Activated CD8-positive, alpha-beta T cell treated with anti-CD3 and anti-CD28 coated beads, Interleukin-2, amount 10 ng/mL, durations not matched to agents 7 days and 5 days (primary cell): ENCODE measurements at places on chromosomes 16 and 17. TPM values are rescaled to one million over a fixed set of nuclear protein-coding genes. Genes with fewer than 3 reads are reported as not detected.

The STX1B gene
- 1.7 TPM for total RNA-seq

The HOXB9 gene
- total RNA-seq, result 0.65 TPM

DNA sequence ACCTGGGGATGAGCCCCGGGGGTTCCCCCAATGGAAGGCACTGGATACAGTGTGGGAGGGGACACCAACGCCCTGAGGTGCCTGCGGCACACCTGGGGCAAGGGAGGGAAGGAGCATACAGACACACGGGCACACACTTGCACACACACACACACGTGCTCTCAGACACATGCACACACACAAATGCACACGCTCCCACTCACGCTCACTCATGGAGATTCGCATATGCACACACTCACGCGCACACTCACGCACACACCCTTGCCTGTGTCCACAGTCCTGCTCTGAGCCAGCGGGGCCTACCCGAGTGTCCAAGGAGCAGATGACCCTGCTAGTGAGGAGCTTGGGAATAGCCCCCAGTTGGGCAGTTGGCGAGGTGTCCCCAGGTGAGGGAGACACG lies 16.7 kb upstream of the PVALEF start:
- no peaks in the 10 kb centered on the region for H3K27me3 ChIP-seq
- no peak overlapping the region for H3K27ac ChIP-seq
- H3K36me3 ChIP-seq, result no peaks in the 10 kb centered on the region
- no peaks in the 10 kb centered on the region for H3K4me1 ChIP-seq
- DNase-seq, result no peak

The CPHXL2 gene
- not detected for total RNA-seq

DNA sequence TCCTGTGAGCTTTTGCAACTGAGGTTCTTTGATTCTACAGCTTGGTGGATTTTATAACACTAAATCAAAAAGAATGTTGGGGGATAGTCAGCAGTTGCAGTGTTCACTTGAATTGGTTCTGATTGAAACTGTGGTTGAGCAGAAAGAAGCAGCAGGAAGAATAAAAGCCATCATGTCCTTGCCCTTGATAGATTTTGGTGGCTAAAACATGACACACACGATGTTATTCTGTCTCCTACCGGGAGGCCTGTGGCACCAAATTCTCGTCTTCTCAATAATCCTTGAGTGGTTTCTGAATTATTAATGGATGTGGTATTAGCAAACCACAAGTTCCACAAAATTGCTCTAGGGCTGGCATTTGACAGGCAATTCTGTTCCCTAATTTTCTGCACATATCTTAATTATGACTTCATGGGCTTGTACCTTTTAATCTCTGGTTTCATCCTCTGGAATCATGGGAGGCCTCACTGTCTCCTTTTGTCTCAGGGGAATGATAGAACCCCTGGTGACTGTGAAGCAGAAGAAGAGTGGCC lies 338.2 kb downstream of the SNX29 start:
- no peak for DNase-seq
- H3K36me3 ChIP-seq, result no peaks in the 10 kb centered on the region
- H3K4me1 ChIP-seq, result no peaks in the 10 kb centered on the region
- H3K4me3 ChIP-seq, result no peak overlapping the region
- no peaks in the 10 kb centered on the region for H3K27me3 ChIP-seq

The TM4SF5 gene
- total RNA-seq, result not detected

The ASPA gene
- not detected for total RNA-seq

DNA sequence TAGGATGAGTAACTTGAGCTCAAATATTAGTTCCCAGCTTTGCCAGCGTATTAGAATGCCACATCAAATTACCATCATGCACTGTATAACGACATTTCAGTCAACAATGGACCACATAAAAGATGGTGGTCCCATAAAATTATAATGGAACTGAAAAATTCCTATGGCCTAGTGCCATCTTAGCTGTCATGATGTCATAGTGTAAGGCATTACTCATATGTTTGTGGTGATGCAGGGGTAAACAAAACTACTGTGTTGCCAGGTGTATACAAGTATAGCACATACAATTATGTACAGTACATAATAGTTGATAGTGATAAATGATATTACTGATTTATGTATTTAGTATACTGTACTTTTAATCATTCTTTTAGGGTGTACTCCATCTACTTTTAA lies 54.4 kb upstream of the NETO2 start:
- DNase-seq, result no peak
- no peaks in the 10 kb centered on the region for H3K4me1 ChIP-seq
- no peaks in the 10 kb centered on the region for H3K36me3 ChIP-seq
- H3K4me3 ChIP-seq, result no peak overlapping the region
- H3K27me3 ChIP-seq, result no peaks in the 10 kb centered on the region

DNA sequence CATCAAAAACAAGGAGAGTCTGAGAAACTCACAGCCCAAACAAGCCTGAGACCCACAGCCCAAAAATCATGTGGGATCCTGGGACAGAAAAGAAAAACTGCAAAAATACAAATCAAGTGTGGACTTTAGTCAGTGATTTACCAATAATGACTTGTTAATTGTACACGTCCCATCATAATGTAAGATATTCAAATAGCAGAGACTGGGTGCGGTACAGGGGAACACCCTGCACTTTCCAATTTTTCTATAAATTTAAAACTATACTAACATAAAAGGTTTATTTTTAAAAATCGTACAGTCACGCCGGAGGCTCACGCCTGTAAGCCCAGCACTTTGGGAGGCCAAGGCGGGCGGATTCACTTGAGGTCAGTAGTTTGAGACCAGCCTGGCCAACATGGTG lies 8.8 kb downstream of the CEP131 start:
- H3K4me3 ChIP-seq, result no peak overlapping the region
- H3K27me3 ChIP-seq, result no peaks in the 10 kb centered on the region
- no peaks in the 10 kb centered on the region for H3K4me1 ChIP-seq
- H3K27ac ChIP-seq, result no peak overlapping the region
- no peak for DNase-seq

GRCh38 chr17:45170280-45170930 lies 8.7 kb downstream of the HEXIM2 start:
- H3K36me3 ChIP-seq, result no peaks in the 10 kb centered on the region
- peak overlapping the region; percentile 81 for H3K27ac ChIP-seq
- H3K4me1 ChIP-seq, result peaks cover 24% of the 10 kb centered on the region
- H3K27me3 ChIP-seq, result no peaks in the 10 kb centered on the region
- no peak overlapping the region for H3K4me3 ChIP-seq

The OSGIN1 gene
- total RNA-seq, result 0.24 TPM

The SLC47A2 gene
- not detected for total RNA-seq

- peaks cover 17% of the 10 kb centered on the region for H3K4me1 ChIP-seq
- no peaks in the 10 kb centered on the region for H3K27me3 ChIP-seq
- peaks cover 44% of the 10 kb centered on the region for H3K36me3 ChIP-seq
- DNase-seq, result no peak
- no peak overlapping the region for H3K4me3 ChIP-seq
Observed at GRCh38 chr17:48368352-48368908, 61.6 kb downstream of the SKAP1 start.

The TAF15 gene
- total RNA-seq, result 341 TPM

The KRTAP9-4 gene
- not detected for total RNA-seq

The EFNB3 gene
- total RNA-seq, result not detected

The ASGR1 gene
- total RNA-seq, result 0.63 TPM

DNA sequence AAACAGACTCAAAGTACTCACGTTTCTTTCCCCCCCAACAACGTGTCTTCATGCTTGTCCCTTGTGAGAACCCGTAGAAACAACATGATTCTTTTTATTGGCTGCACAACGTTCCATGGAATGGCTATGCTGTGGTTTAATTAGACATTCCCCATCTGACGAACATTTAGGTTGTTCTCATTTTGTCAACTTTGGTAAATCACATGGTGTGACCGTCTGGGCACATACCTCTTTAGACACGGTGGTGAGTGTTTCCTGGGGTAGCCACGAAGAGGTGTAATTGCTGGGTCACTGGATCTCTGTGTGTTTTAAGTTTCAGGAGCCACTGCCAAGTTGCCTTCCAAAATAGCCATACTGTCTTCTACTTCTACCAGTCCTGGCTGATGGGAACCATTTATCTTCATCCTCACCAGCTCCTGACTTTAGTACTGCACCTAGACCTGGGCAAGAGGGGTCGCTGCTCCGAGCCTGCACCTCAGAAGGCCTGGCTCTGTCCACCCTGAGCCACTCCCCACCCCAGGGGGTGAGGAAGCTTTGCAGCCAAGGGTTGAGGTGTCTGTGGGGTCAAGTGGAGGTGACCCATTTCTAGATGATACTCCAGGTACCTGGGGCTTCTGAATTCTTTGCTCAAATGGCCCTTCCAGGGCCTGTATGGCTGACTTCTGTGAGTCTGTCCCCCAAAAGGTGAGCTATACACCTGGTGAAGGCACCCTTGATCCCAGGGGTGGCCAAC lies 84.7 kb downstream of the IRX5 start:
- no peaks in the 10 kb centered on the region for H3K4me1 ChIP-seq
- DNase-seq, result no peak
- no peak overlapping the region for H3K4me3 ChIP-seq
- H3K36me3 ChIP-seq, result no peaks in the 10 kb centered on the region
- H3K27ac ChIP-seq, result no peak overlapping the region

The CCL8 gene
- total RNA-seq, result not detected

GRCh38 chr17:49554694-49555494 lies 20.8 kb upstream of the NXPH3 start:
- no peaks in the 10 kb centered on the region for H3K36me3 ChIP-seq
- H3K4me3 ChIP-seq, result no peak overlapping the region
- H3K27me3 ChIP-seq, result peaks cover 13% of the 10 kb centered on the region
- H3K4me1 ChIP-seq, result peaks cover 11% of the 10 kb centered on the region
- H3K27ac ChIP-seq, result no peak overlapping the region
- DNase-seq, result no peak

- peaks cover 64% of the 10 kb centered on the region for H3K4me1 ChIP-seq
- DNase-seq, result peak; percentile 79
- H3K27ac ChIP-seq, result peak overlapping the region; percentile 81
Observed at GRCh38 chr16:85570735-85571562, 42.2 kb upstream of the GSE1 start.

- no peak overlapping the region for H3K4me3 ChIP-seq
- H3K36me3 ChIP-seq, result no peaks in the 10 kb centered on the region
- no peaks in the 10 kb centered on the region for H3K4me1 ChIP-seq
- H3K27me3 ChIP-seq, result peaks cover 84% of the 10 kb centered on the region
- no peak overlapping the region for H3K27ac ChIP-seq
Observed at GRCh38 chr17:39598047-39598481, 9.7 kb downstream of the NEUROD2 start.
